ENCODE measurements at places on chromosomes 6 and 20.

GRCh38 chr6:107121964-107122495, 6.7 kb upstream of the BEND3 start:
- DNase-seq, result no peak

DNA sequence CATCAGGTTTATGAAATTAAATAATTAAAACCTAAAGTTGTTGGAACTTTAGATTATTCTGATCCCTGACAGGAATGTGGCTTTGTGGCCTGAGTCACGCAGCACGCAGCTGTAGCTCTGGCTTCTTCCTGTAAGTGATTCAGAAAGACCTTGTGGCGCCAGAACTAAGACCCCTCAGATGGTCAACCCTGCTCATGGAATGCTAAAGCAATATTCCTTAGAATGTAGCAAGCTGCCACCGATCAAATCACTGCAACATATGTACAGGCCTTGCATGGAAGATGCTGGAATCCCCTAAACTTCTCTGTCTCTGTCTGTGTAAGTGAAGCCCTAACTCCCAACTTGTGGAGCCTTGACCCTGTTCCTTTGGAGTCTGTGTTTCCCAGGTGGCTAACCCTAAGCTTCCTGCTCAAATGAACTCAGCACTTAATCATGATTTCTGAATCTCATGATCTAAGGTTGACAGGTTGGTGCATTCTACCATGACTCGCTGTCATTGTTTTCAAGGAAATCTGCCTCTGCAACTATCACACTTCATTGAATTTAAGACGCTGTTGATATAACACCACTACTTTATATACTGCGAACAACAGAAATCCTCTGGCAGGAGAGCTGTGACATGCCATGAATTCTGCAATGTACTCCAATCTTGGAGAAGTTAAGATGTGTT, 111.2 kb upstream of the CST7 start:
- DNase-seq, result no peak

DNA sequence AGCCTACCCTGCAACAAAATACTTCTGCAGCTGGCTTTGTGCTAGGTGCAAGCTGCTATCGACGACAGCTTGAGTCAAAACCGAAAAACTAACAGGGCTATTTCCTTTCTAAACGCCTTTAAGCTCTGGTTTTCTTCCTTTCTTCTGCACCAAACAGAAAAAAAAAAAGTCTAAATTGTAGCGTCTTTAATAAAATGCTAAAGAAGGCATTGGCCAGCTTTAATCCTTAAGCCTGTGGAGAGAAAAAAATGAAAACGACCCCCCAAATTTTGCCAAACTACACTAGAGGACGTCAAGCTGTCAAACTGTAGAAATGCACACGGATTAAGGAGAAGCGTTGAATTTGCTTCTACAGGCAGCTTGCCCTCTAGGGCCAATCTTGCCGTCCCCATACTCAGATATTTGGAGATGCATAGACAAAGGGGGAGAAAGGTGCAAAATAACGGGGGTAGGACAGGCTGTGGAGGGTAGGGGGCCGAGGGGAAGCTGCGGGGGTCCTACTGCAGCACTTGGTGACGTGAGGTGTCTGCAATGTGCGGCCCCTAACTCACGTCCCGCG, 1.4 kb upstream of the NRN1 start:
- no peak for DNase-seq

- DNase-seq, result no peak
These were observed 351.4 kb upstream of the CDH4 start for GRCh38 chr20:60900618-60901017.

- DNase-seq, result no peak
These were observed 176.7 kb downstream of the HACE1 start for GRCh38 chr6:104682722-104683643.

- DNase-seq, result no peak
These were observed 1.4 kb upstream of the TSPYL4 start for GRCh38 chr6:116255246-116255800.

GRCh38 chr6:157944983-157945931, 36.4 kb upstream of the SYNJ2 start:
- no peak for DNase-seq

Data from SIG-M5 (cell line).